ENCODE measurements at places on chromosomes 5 and 9. TPM values are rescaled to one million over a fixed set of nuclear protein-coding genes. Genes with fewer than 3 reads are reported as not detected.

DNA sequence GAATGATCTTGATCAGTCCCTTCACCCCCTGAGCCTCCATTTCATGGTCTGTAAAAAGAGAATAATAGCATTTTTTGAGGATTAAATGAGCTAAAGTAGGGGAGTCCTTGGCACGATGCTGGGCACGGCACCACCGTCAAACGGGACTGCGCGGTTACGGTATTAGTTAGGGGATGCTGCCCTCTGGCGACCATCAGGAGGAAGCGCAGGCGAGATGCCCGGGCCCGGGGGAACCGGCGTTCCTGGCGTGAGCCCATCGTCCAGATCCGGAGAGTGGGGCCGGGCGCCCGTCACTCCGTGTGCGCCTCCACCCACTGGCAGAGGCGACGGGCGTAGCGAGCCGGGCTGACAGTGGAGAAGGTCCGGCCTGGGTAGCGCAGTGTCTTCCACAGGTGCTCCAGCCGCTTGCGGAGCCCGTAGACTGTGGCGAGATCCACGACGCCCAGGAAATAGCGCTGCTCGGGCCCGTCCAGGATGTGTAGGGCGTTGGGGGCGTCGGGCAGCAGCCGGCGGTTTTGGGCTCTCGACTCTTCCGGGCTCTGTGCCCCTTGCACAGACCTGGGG, 4.8 kb upstream of the ST6GALNAC4 start:
- peak overlapping the region; percentile 2 for H3K4me3 ChIP-seq
- H3K36me3 ChIP-seq: no peaks in the 10 kb centered on the region
- no peak overlapping the region for H3K27ac ChIP-seq
- H3K27me3 ChIP-seq: peaks cover 10% of the 10 kb centered on the region
- peaks cover 20% of the 10 kb centered on the region for H3K4me1 ChIP-seq

DNA sequence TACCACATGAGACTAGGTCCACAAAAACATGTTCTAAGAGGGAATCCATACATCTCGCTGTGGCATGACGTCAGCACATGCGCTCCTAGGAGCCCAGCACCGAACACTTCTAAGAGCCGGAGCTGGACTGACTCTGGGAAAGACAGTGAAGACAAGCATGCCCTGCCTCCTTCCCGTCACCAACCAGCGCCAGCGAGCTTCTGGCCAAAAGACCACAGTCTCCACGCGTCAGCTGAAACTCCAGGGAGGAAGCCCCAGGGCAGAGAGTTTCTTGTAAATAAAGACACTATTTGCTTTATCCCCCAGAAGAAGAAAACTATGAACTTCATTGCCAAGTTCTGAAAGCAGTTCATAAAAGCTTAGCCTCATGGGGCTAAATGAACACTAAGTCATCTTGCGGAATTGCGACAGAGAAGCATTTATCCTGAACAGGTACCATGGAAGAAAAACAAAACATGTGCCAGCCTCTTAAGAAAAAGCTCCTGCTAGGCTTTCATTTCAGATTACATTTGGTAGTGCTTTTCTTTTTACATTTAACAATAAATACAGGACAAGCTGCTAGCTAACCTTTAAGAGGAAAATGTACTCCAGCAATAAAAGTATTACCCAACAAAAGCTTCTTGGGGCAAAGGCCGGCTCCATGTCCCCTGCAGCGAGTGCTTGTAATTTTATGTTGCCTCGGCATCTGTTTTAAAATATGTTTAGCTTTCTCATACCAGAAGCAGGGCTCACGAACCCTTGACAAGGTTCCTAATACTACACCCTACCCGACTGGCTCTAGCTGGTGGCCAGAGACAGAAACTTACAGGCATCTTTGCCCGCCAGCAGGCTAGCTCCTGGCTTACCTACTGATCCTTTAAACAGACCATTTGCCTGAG, 96.5 kb downstream of the PRRT1B start:
- H3K36me3 ChIP-seq: no peaks in the 10 kb centered on the region
- peak; percentile 73 for DNase-seq
- H3K4me1 ChIP-seq: peaks cover 22% of the 10 kb centered on the region
- no peaks in the 10 kb centered on the region for H3K27me3 ChIP-seq

DNA sequence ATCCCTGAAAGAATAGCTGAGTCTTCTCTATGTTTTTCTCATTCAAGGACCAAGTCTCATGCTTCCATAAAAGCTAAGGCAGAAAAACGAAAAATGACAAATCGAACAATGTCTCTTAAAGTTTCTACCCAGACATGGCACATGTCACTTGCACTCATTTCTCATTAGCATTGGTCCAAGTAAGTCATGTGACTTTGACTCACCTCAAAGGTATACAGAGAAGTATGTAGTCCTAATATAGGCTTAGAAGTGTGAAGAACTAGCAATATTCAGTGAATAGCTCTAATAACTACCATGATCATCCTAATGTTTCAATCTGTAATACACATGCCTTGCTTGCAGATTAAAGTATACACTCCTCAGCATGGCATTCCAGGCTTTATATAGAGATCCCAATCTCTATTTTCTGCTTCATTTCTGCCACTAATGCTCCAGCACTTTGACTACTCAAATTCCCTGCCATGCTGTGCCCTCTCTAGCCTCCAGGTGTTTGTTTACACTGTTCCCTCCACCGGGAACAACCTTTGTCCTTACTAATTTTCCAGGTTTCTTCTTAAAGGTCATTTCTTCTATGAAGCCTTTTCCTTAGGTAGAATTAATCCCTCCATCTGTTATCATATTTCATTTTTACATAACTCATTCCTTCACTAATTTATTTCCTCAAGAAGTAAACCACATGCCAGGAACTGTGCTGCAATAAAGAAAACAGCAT, 98.9 kb downstream of the CEMIP2 start:
- no peak for DNase-seq
- H3K36me3 ChIP-seq: no peaks in the 10 kb centered on the region
- no peaks in the 10 kb centered on the region for H3K4me1 ChIP-seq
- no peak overlapping the region for H3K4me3 ChIP-seq

GRCh38 chr5:76527685-76528161, 95.5 kb downstream of the F2RL2 start:
- no peak overlapping the region for H3K4me3 ChIP-seq
- no peaks in the 10 kb centered on the region for H3K27me3 ChIP-seq

DNA sequence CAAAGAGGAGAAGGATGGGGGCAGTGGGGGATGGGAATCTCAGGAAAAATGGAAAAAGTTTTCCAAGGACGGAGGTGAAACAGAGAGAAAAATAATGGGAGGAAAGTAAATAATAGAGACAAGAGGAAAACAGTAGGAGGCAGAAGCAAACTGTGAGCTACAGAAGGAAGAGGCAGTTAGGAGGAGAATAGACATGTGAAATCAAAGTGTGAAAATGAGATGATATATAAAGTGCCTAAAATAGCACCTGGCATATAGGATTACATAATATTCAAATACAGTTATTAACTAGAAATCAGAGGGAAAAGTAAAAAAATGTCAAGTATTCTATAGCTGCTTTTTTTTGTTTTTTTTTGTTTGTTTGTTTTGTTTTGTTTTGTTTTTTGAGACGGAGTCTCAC, 44.0 kb upstream of the PLIN2 start:
- no peaks in the 10 kb centered on the region for H3K4me1 ChIP-seq
- H3K27ac ChIP-seq: no peak overlapping the region
- no peaks in the 10 kb centered on the region for H3K36me3 ChIP-seq
- no peak for DNase-seq
- no peaks in the 10 kb centered on the region for H3K27me3 ChIP-seq

GRCh38 chr9:3464033-3464638, 61.7 kb downstream of the RFX3 start:
- DNase-seq: no peak
- H3K36me3 ChIP-seq: no peaks in the 10 kb centered on the region
- no peak overlapping the region for H3K4me3 ChIP-seq
- H3K4me1 ChIP-seq: no peaks in the 10 kb centered on the region

DNA sequence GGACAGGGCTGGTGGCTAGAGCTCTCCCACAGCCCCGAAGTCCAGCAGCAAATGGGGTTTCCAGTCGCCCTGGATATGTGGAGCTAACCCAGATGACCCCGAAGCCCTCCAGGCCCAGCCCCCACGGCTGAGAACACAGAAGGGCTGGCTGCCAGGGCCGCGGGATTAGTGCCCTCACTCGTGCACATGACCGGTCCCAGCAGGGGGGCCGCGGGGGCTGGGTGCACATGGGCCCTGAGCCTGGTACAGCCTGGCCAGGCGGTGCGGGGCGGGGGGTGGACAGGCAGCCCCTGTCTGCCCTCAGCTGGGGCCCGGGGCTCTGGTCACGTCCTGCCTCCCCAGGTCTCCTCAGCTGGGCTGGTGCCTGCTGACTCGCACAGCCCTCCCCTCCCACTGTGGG, 5.9 kb downstream of the SSNA1 start:
- no peak for DNase-seq
- no peaks in the 10 kb centered on the region for H3K27me3 ChIP-seq
- peaks cover 42% of the 10 kb centered on the region for H3K4me1 ChIP-seq
- no peaks in the 10 kb centered on the region for H3K36me3 ChIP-seq
- peak overlapping the region; percentile 90 for H3K27ac ChIP-seq

- H3K27me3 ChIP-seq: no peaks in the 10 kb centered on the region
- DNase-seq: peak; percentile 68
- H3K27ac ChIP-seq: peak overlapping the region; percentile 81
- peak overlapping the region; percentile 48 for H3K4me3 ChIP-seq
Observed at GRCh38 chr9:69122082-69122548, 52.0 kb upstream of the TJP2 start.

- no peak overlapping the region for H3K27ac ChIP-seq
- no peaks in the 10 kb centered on the region for H3K27me3 ChIP-seq
- no peak overlapping the region for H3K4me3 ChIP-seq
- no peaks in the 10 kb centered on the region for H3K4me1 ChIP-seq
- DNase-seq: no peak
- no peaks in the 10 kb centered on the region for H3K36me3 ChIP-seq
Observed at GRCh38 chr5:120442694-120443093, 21.4 kb upstream of the PRR16 start.

DNA sequence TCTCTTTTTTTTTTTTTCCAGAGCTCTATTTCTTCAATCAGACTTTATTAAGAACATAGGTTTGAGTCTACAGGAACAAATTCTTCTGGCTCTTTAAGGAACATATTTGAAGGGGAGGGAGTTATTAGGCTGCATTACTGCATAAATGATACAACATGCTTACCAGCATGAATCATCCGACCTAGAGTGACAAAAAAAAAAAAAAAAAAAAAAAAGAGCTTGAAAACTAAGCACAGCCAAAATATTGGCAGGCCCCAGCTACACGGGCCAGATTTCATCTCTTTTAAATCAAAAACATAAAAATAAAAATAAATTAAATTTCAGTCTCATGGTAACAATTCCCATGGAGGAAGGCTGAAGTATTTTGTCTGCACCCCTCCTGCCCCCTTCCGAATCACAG, 26.3 kb downstream of the MSX2 start:
- no peaks in the 10 kb centered on the region for H3K4me1 ChIP-seq
- no peak overlapping the region for H3K4me3 ChIP-seq
- no peak for DNase-seq
- peaks cover 32% of the 10 kb centered on the region for H3K27me3 ChIP-seq

DNA sequence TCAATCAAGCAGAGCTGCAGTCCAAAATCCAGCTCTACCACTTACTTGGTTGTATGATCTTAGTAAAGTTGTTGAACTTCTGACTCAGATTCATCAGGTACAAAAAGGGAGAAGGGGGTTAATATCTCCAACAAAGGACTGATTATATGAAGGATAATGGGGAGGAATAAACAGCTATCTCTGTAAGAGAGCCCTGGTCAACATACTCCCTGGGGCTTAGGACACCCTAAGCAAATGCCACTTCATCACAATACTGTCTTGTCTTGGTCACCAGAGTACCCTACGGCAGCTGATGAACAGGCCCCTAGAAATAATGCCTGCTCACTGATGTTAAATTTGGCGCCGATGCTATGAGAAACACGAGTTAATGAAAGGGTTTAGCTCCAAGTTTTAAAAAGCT, 34.8 kb downstream of the LHFPL2 start:
- no peaks in the 10 kb centered on the region for H3K36me3 ChIP-seq
- DNase-seq: no peak
- H3K4me1 ChIP-seq: no peaks in the 10 kb centered on the region

GRCh38 chr5:82417776-82418607, 139.8 kb upstream of the RPS23 start:
- no peak overlapping the region for H3K27ac ChIP-seq
- H3K4me1 ChIP-seq: no peaks in the 10 kb centered on the region
- DNase-seq: no peak
- no peak overlapping the region for H3K4me3 ChIP-seq
- H3K36me3 ChIP-seq: no peaks in the 10 kb centered on the region
- no peaks in the 10 kb centered on the region for H3K27me3 ChIP-seq

- H3K4me1 ChIP-seq: no peaks in the 10 kb centered on the region
- H3K27ac ChIP-seq: no peak overlapping the region
- no peak overlapping the region for H3K4me3 ChIP-seq
- peaks cover 4% of the 10 kb centered on the region for H3K36me3 ChIP-seq
- H3K27me3 ChIP-seq: no peaks in the 10 kb centered on the region
Observed at GRCh38 chr9:133403766-133404453, 13.9 kb downstream of the REXO4 start.

GRCh38 chr5:82642313-82642712, 364.2 kb upstream of the RPS23 start:
- no peaks in the 10 kb centered on the region for H3K36me3 ChIP-seq
- DNase-seq: no peak
- no peak overlapping the region for H3K27ac ChIP-seq
- no peaks in the 10 kb centered on the region for H3K27me3 ChIP-seq

DNA sequence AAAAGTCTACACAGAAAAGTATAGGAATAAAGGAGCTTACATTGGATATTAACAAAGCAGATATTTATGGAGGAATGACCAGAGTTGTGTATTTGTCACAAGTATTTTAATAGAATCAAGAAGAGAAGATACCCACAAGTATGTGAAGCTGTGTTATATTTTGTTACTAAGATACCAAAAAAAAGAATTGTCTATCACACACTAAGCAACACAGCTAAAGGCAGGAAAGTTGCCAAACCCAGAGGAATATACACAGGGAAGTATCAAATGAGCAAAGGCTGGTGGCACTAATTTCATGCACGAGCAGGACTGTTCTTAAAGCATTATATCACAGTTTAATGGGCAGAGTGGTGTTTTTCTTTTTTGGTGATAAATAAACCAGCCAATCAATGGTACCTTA, 30.9 kb upstream of the RAI14 start:
- H3K27ac ChIP-seq: no peak overlapping the region
- no peak for DNase-seq
- H3K36me3 ChIP-seq: no peaks in the 10 kb centered on the region
- H3K27me3 ChIP-seq: no peaks in the 10 kb centered on the region
- H3K4me1 ChIP-seq: no peaks in the 10 kb centered on the region

GRCh38 chr5:149872351-149873040, 72.1 kb downstream of the PDE6A start:
- peak; percentile 53 for DNase-seq
- H3K27ac ChIP-seq: peak overlapping the region; percentile 75
- H3K36me3 ChIP-seq: no peaks in the 10 kb centered on the region
- H3K4me1 ChIP-seq: peaks cover 11% of the 10 kb centered on the region
- no peaks in the 10 kb centered on the region for H3K27me3 ChIP-seq

The BTNL9 gene
- total RNA-seq: 5.3 TPM

The SPINK6 gene
- total RNA-seq: 0.45 TPM

The UBE2QL1 gene
- total RNA-seq: 0.12 TPM

The ISL1 gene
- total RNA-seq: 1.6 TPM

The HSDL2 gene
- total RNA-seq: 48.9 TPM

The SYNPO gene
- 62.9 TPM for total RNA-seq

The FUBP3 gene
- 44.7 TPM for total RNA-seq

The INSL4 gene
- not detected for total RNA-seq

The PITX1 gene
- total RNA-seq: 7.8 TPM

The TMC1 gene
- 0.29 TPM for total RNA-seq

The ANKRD31 gene
- 0.05 TPM for total RNA-seq

The ACTBL2 gene
- not detected for total RNA-seq

The LCN2 gene
- 374 TPM for total RNA-seq

Measured in colonic mucosa (tissue), 4 donors.